ENCODE measurements at places on chromosomes 13 and 19. TPM values are rescaled to one million over a fixed set of nuclear protein-coding genes. Genes with fewer than 3 reads are reported as not detected.

The PSG6 gene
- total RNA-seq = not detected

The KIR3DL2 gene
- 0.54 TPM for total RNA-seq

DNA sequence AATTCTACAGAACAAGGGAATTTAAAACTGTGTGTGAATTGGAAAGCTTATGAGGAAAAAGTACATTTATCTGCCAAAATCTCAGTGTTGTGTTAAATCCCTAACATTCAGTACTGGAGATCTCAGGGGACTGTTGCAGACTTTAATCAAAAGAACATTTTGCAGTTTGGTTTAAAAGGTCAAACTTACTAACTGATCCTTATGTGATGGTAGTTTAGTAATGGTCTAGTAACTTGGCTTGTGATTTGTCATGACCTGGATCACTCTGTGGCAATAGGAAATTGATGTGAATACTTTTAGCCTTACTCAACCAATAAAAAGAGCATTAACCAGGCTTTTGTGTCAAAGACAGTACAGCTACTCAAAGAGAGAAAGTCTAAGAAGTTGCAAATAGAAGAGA lies 862.1 kb upstream of the MIR17HG start:
- H3K27me3 ChIP-seq = no peaks in the 10 kb centered on the region
- H3K36me3 ChIP-seq = no peaks in the 10 kb centered on the region
- no peaks in the 10 kb centered on the region for H3K4me1 ChIP-seq
- H3K4me3 ChIP-seq = no peak overlapping the region
- DNase-seq = no peak

GRCh38 chr13:66077132-66077689 lies 1152.9 kb downstream of the PCDH9 start:
- H3K27ac ChIP-seq = no peak overlapping the region
- no peaks in the 10 kb centered on the region for H3K27me3 ChIP-seq
- DNase-seq = no peak
- no peaks in the 10 kb centered on the region for H3K4me1 ChIP-seq
- no peaks in the 10 kb centered on the region for H3K36me3 ChIP-seq

GRCh38 chr19:42488783-42489521 lies 39.3 kb downstream of the CEACAM1 start:
- no peak overlapping the region for H3K27ac ChIP-seq
- DNase-seq = no peak

DNA sequence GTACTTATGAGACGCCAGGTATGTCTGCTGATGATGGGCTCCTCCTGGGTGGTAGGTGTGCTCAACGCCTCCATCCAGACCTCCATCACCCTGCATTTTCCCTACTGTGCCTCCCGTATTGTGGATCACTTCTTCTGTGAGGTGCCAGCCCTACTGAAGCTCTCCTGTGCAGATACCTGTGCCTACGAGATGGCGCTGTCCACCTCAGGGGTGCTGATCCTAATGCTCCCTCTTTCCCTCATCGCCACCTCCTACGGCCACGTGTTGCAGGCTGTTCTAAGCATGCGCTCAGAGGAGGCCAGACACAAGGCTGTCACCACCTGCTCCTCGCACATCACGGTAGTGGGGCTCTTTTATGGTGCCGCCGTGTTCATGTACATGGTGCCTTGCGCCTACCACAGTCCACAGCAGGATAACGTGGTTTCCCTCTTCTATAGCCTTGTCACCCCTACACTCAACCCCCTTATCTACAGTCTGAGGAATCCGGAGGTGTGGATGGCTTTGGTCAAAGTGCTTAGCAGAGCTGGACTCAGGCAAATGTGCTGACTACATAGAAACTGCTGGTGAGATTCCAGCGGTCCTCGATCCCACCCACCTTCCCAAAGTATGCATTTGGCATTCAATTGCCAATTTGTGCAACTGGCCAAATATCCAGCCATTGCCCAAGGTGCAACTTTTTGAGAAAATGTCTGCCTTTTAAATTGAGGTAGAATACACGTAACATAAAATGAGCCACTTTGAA lies 10.2 kb downstream of the OR2Z1 start:
- no peaks in the 10 kb centered on the region for H3K4me1 ChIP-seq
- no peaks in the 10 kb centered on the region for H3K36me3 ChIP-seq
- H3K4me3 ChIP-seq = no peak overlapping the region
- DNase-seq = no peak
- no peaks in the 10 kb centered on the region for H3K27me3 ChIP-seq
- H3K27ac ChIP-seq = no peak overlapping the region

DNA sequence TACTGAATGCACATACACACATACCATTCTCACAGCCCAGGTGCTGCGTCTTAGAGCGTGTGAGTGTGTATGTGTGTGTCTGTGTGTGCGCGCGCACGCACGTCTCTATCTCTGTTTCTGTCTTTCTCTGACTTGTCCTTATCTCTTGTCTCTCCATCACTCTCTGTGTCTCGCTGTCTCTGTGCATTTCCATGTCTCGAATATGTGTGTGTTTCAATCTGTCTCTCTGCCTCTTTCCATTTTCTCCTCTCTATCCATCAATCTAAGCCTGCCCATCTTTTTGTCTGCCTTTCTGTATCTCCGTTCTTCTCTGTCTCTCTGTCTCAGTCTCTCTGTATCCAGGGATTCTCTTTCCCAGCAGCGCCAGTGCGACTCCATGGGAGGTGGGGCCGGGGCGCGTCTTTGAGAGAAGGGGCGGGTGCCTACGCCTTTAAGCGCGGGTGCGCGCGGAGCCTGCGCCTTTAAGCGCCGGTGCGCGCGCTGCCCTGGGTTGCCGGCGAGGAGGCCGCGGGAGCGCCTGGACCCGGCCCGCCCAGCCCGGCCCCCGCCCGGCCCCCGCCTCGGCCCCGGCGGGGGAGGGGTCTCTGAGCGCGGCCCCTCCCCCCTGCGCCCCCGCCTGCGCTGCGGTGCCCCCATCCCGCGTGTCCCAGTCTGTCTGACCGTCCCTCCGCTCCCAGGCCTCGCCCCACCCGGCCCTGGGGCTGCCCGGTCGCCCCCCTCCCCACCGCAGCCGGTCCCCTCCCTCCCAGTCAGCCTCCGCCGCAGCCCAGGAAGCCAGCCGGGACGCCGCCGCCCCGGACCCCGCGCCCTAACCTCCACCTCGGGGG lies at the start of gene LRFN3:
Gene LRFN3, plus strand, starts transcription at position 464 of the 827 bp plus-strand sequence. CDS start 3,052 bp downstream, outside the sequence.
- H3K36me3 ChIP-seq = no peaks in the 10 kb centered on the region
- H3K4me3 ChIP-seq = peak within 1 kb of the TSS; percentile 80
- peak within 1 kb of the TSS; percentile 73 for H3K27ac ChIP-seq
- H3K4me1 ChIP-seq = peaks cover 33% of the 10 kb centered on the region
- no peaks in the 10 kb centered on the region for H3K27me3 ChIP-seq

- H3K27ac ChIP-seq = no peak overlapping the region
- H3K27me3 ChIP-seq = no peaks in the 10 kb centered on the region
- H3K4me1 ChIP-seq = no peaks in the 10 kb centered on the region
Measured at GRCh38 chr19:36963280-36963679, 47.1 kb downstream of the ZNF568 start.

All from activated CD8-positive, alpha-beta memory T cell treated with anti-CD3 and anti-CD28 coated beads, Interleukin-2, amount 10 ng/mL, durations not matched to agents 7 days and 5 days (primary cell).